ENCODE measurements at places on chromosomes 2 and 18.

GRCh38 chr2:185793532-185794345 is 55.1 kb downstream of the FSIP2 start:
- no peak for DNase-seq

DNA sequence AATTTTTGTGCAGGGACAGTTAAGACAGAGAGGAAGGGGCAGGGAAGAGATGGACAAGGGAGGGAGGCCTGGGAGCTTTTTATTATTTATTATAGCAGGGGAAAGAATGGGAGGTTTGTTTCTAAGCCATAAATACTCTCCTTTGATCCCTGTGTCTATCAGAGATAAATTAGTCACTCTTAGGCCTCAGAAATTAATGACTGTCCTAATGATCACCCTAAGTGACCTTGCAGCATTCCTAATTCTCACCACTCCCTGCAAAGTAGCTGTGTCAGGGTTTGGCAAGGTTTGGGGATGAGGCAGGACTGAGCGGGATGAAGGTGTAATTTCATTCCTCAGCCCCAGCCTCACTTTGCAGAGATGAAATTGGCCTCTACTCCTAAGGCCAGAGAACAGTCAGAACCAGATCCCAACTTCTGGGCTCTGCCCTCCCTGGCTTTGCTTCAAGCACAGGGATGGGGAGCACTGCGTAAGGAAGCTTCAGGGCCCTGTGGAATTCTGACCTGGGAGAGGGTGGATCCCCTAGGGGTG is 95.0 kb downstream of the TMEM17 start:
- DNase-seq, result no peak

GRCh38 chr2:41936771-41937463 is 110.9 kb upstream of the PKDCC start:
- DNase-seq, result no peak

GRCh38 chr2:30223413-30223874 is 7.9 kb upstream of the LBH start:
- DNase-seq, result no peak

DNA sequence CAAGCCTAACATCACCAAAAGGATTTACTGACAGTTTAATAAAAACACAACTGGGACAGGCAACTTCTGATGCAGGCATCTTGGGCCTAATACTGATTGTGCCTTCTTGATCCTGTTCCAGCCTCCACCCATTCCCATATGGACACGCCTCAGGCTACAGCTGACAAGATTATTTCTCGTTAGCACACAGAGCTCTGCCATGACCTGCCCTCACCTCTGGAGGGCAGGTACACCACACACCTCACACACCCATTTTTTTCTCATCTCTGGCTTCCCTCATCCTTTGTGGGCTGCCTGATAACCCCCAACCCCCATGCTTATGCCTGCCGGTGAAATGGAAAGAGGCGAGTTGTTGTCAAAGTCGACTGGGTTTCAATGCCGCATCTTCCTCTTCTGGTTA is 147.0 kb downstream of the ANTXR1 start:
- DNase-seq, result no peak

GRCh38 chr18:3593381-3593903 is 143.5 kb downstream of the TGIF1 start:
- DNase-seq, result no peak

DNA sequence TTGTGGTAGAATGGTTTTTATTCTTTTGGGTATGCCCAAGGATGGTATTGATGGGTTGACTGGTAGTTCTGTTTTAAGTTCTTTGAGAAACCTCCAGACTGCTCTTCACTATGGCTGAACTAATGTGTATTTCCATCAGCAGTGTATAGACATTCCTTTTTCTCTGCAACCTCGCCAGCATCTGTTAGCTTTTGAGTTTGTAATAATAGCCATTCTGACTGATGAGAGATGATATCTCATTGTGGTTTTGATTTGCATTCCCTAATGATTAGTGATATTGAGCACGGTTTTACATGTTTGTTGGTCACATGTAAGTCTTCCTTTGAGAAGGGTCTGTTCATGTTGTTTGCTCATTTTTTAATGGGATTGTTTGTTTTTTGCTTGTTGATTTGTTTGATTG is 1348.7 kb upstream of the NXPH2 start:
- no peak for DNase-seq

- DNase-seq, result no peak
These were observed 36.9 kb downstream of the HJURP start for GRCh38 chr2:233817361-233817911.

DNA sequence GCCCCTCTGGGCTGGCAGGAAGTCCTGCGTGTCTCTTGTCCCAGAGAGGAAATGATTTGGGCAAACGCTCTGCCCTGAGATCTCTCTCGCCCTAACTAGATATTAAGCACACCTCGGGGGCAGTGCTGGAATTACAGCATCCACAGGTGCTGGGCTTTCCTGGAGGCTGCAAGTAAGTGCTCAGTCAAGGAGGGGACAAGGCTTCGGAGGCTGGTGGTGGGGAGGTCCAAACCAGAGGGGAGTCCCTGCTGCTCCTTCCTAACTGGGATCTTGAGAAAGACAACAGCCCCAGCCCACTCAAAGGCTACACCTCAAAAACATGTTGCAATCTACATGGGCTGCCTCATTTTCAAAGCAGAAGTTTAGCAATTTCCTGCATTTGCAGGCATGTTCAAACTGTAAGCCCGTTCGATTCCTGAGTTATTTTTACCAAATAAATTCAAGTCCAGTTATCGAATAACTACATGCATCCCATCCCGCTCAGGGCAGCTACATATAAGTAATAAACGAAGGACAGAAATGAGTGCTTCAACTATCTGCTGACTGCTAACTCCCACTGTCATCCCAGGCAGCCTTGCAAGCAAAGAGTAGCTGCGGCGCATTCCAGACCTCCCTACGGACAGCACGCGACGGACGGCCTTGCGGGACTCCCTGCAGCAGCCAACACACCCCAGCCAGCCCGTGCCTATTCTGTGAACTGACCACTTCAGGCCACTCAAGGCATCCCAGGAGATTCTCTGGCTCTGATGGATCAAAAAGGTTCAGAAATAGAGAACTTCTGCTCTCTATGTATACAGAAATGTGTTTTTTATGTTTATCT is 27.5 kb downstream of the ZNF516 start:
- DNase-seq, result no peak

- DNase-seq, result no peak
These were observed 36.3 kb upstream of the ITM2C start for GRCh38 chr2:230828272-230828961.

- DNase-seq, result peak; percentile 46
These were observed 21.6 kb upstream of the SPATA3 start for GRCh38 chr2:230974096-230974913.

DNA sequence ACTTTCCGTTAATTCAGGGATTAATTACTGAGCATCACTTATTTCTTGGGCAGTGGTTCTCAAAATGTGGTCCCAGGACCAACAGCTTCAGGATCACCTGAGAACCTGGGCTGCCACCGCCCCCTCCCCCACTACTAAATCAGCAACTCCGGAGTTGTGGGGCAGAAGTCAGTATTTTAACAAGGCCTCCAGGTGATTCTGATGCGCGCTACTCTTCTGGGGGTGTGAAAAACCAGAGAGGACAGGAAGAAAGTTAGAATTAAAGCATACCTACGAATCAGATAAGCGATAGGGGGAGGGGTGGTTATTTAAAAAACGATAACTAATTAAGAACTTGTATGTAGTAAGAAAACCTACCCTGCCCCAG is 319 bp downstream of the ZSCAN30 start:
- DNase-seq, result no peak

DNA sequence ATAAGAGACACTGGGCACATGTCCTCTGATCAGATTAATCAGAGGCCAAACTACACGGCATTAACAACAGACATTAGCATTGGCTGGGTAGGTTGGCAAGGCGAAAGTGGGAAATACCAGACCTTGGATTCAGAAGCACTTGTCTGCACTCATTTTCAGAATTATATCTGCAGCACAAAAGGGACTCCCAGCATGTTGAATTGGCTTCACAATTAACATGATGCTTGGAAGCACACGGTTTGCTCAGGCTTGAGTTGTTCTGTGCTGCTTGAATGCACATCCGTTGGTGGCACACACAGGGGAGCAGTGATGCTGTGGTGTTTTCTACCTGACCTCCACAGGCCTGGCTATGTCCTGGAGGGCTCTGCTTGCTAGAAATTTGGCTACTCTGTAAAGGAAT is 83.9 kb downstream of the ACTR3 start:
- DNase-seq, result no peak

DNA sequence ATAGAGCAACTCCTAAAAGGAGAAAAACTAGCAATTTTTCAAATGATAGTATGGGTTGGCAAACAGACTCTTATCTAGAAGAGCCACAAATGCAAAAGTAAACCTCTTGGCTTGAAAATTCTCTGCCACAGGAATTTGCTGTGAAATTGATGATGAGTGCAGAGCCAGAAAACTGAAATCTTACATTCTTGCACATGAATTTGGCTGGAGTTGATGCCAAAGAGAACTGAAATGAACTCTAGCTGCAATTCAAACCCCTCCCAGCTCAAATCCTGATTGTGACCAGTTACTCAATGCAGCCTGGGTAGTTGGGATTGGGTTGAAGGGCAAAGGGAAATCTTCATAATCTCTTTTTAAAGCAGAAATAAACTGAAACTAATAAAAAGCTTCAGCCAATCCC is 266.6 kb downstream of the PDE11A start:
- DNase-seq, result no peak

DNA sequence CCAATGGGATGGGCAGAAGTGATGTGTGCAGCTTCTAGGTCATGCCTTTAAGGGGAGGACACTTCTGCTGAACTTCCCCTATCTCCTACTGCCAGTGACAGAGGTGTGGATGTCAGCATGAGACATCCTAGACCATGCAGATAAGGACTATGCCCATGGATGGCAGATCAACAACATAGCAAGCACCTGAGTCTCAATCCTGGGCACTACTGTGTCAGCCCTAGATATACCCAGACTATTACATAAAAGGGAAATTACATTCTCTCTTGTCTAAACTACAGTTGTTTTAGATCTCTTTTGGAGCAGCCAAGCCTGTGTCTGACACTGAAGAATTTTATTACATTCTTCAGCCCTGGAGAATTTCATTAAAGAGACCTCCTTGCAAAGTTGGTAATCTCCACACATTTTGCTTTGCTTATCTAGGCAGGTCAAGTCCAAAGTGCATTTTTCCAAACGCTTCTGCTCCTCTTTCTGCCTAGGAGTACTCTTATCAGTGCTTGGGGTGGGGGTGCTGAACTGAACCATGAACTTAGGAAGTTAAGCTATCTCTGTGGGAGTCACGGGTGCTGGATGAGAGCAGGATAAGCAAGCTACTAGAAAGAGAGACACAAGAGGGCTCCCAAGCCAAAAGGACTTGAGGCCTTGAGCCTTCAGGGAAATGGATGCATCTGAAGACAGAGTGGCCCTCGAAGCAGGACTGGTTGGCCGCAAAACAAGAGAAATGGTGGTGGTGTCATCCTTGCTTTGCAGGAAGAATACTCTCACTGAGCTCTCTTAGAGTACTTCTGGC is 95.2 kb upstream of the SPRED2 start:
- no peak for DNase-seq

DNA sequence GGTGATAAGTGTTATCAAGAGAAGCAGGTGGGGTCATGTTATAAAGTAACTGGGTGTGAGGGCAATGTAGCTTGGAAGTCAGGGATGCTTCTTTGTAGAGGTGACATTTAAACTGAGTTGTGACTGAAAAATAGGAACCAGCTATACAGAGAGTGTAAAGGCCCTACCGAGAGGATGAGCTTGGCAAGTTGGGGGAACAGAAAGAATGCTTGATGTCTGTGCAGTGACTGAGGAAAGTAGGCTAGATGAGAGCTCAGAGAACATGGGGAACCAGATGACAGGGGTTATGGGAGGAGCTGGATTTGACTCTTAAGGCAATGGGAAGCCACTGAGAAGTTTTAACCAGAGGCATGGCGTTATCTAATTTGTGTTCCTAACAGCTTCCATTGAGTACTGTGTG is 115.3 kb downstream of the DOCK10 start:
- DNase-seq, result no peak

DNA sequence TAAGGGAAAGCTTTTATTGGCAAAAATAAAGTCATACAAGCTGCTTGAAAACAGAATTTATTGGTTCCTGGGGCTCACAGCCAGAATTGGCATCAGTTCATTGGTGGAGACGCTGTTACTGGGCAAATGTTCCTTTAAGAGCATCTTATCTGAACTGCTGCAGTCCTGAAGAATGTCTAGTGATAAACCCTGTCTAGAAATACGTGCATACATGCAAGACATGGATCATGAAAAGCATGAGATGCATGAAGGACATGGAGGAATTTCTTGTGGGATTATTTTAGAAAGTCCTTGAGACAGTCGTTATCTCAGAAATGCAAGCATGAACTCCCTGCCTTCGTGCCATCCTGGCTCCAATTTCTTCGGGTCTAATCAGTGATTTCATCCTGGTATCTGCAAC is 32.5 kb upstream of the FHOD3 start:
- DNase-seq, result no peak

GRCh38 chr2:214492152-214492551 is 81.3 kb downstream of the VWC2L start:
- no peak for DNase-seq

DNA sequence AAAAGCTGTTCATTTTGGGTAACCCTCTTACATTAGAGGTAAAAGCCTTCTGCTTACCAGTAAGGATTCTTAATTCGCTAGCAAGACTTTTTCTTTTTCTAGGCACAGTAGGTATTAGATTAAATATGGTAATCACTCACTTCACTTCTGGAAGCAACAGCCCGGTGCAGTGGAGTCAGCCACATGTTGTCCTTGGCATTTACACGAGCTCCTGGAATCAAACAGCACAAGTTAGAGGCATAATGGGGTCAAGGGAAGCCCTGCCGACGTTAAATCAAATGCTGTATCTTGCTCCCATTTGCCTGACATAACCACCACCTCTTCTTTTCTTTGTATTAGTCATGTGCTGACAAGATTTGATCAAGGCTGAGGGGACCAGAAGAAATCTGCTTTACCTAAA is 174.1 kb downstream of the ANKRD44 start:
- DNase-seq, result no peak

GRCh38 chr2:75405000-75405399 is 155.7 kb downstream of the EVA1A start:
- DNase-seq, result no peak

GRCh38 chr2:61693744-61694143 is 155.6 kb upstream of the XPO1 start:
- no peak for DNase-seq

DNA sequence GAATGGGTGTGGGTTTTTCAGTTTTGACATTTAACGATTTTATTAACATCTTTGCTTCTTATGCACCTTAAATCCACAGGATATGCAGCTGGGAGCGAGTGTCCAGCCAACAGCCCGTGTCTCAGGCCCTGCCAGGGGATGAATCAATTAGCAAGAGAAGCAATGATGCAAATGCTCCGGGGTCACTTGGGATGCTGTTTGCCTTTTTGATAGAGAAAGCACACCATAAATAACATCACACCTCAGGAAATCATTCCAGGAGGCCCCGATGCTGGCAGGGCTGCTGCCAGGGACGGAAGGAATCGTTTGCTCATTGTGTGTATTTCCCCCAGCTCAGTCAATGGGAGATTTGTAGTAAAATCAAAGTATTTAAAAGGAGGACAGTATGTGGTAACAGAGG is 394.0 kb upstream of the HNRNPA3 start:
- DNase-seq, result no peak

GRCh38 chr18:67789165-67789545 is 272.6 kb upstream of the DSEL start:
- no peak for DNase-seq

GRCh38 chr18:41887100-41887499 is 67.9 kb upstream of the PIK3C3 start:
- DNase-seq, result no peak

All from stimulated activated CD8-positive, alpha-beta memory T cell treated with anti-CD3 and anti-CD28 coated beads, Interleukin-2, amount 100 ng/mL, for 1 hour (primary cell).